ENCODE measurements at places on chromosomes 2 and 18.
A peak's percentile ranks its signal among the peaks of the same experiment; 100 is the strongest.

DNA sequence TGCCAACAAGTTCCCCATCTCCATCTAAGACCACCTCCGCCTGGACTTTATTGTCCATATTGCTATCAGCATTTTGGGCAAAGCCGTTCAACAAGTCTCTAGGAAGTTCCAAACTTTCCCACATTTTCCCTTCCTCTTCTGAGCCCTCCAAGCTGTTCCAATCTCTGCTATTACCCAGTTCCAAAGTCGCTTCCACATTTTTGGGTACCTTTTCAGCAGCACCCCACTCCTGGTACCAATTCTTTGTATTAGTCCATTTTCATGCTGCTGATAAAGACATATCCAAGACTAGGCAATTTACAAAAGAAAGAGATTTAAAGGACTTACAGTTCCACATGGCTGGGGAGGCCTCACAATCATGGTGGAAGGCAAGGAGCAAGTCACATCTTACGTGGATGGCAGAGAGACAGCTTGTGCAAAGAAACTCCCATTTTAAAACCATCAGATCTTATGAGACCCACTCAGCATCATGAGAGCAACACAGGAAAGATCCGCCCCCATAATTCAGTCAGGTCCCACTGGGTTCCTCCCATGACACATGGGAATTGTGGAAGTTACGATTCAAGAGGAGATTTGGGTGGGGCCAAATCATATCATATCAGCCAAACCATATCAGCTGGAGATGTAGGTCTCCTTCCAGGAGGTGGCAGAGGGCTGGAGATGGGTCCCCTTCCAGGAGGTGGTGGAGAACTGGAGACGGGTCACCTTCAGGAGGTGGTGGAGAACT lies 19.8 kb upstream of the TXNDC2 start:
- DNase-seq, result no peak

DNA sequence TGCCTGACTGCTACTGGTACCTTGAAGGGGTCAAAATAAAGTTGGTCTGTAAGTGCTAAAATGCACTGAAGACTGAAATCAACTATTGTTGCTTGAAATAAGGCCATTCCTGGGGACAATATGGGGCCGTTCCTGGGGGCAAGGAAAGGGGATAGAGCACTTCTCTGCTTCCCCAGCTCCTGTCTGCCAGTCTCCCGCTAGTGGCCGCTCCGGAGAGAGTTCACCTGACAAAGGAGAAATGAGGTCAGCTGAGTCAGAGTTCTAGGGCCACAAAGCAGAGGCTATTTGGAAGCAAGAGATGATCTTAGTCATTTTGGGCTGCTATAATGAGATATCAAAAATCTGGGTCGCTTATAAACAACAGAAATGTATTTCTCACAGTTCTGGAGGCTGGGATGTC lies 345.9 kb downstream of the TSN start:
- no peak for DNase-seq

DNA sequence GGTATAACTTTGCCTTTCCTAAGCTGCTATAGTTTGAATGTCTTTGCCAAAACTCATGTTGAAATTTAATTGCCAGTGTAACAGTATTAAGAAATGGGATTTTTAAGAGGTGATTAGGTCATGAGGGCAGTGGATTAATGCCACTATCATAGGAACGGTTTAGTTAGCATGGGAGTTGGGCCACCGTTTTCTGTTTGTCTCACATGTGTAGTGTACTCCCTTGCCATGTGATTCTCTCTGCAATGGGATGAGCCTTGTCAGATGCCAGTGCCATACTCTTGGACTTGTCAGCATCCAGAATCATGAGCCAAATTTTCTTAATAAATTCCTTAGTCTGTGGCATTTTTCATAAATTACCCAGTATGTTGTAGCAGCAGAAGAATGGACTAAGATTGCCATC lies 388.9 kb upstream of the RGPD4 start:
- DNase-seq, result no peak

DNA sequence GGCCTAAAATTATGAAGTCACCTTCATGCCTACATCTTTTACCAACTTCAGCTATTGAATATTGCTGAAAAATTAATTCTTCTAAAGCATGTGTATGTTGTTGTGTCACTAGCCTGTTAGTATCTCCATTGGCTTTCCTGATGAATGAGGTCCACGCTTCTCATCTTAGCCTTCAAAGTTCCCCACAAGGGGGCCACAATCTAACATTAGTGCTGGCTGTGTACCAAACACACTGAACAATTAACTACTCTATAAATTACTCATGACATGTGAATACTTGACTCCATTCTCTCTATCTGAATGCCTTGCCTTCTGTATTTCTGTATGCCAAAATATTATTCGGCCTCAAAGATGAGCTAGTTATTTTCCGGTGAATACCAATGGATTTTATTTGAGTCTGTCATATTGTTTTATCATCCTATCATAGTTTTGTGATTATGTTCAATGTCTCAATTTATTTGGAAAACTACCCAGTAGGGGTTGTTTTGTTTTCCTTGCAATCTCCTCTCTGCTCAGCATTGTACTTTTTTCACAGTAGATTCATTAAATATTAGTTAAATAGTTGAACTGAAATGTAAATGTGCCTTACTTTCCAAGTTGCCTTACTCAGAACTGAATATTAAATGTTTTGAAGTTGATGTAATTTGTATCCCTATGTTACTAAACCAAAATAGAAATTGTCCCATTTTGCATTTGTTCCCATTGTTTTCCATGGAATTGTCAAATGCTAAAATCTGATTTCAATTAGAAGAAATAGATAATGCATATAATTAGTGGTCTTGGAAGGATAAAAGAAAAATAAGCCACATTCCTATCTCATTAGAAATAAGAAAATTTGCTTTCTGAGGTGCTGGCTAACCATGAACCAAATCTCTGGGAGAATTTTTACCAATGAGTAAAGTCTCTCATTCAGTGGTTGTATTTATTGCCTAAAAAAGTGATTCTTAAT lies 208.4 kb upstream of the COL3A1 start:
- no peak for DNase-seq

DNA sequence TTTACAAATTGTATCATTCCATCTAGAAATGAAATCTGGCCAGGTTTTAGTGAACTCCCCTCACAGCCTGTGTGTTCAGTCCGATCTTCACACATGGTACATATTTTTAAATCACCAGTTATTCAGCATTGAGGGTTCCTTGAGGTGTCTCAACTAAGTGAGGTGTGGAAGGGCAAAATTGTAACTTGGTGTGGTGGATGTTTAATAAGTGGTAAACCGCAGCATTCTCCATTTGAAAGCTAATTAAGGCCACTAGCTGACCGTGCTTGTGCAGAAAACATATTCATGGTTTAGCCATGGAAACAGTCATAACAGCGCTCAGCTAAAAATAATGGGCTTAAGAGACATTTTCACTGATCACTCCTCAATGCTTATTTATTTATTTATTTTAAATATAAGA lies 786.2 kb upstream of the FANCL start:
- DNase-seq, result no peak

DNA sequence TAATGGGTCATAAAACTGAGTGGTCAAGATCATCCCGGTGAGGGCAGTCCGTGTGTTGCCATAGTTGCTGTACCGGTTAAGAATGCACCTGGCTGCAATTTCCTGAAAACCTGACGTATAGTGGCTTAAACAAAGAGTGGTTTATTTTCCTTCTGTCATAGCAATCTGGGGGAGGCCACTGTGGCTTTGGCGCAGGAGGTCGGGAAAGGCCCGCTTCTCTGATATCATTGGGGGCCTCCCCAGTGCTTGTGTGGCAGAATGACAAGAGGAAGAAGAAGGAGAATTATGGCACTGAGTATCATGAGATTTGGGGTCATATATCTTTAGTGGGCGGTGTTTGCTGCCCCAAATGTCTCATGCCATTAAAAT lies 4.4 kb downstream of the C2orf92 start:
- no peak for DNase-seq

DNA sequence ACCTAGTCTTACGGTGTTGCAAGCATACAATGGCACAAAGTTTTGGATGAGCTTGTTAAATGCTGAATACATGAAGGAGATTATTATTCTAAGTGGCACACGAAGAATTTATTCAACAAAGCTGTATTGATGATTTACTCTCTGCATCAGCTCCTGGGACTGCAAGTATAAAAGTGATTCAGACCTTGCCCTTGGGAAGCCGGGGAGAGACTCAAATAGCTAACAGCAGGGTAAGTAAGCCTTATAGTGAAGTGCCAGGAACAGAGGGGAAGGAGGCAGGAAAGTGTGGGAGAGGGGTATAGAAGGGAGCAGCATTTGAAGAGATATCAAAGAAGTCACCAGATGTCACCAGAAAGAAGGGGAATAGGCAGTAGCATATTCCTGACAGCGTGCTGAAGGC lies 115.4 kb downstream of the MCFD2 start:
- DNase-seq, result no peak

- no peak for DNase-seq
These were observed 40.1 kb downstream of the KCTD18 start for GRCh38 chr2:200469708-200470211.

GRCh38 chr2:184877909-184878308 lies 279.6 kb downstream of the ZNF804A start:
- DNase-seq, result no peak

DNA sequence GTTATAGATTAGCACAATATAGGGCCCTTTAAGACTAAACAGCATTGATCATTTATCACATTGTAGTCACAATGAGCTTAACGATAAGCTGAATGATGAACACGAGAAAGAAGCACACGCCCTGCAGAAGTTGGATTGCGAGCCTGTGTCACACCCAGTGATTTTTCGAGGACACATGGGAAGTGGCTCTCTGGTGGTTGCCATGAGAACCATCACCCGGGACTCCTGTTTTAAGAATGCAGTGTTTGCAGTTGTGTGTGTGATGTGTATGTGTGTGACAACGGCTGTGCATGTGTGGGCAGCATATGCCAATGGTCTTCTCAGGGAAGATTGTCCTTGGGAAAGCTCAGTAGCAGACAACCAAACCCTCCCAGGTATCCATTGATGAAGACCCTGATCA lies 69.2 kb downstream of the PDCL3 start:
- no peak for DNase-seq

GRCh38 chr18:12031846-12032245 lies 50.5 kb downstream of the IMPA2 start:
- DNase-seq, result peak; percentile 73

DNA sequence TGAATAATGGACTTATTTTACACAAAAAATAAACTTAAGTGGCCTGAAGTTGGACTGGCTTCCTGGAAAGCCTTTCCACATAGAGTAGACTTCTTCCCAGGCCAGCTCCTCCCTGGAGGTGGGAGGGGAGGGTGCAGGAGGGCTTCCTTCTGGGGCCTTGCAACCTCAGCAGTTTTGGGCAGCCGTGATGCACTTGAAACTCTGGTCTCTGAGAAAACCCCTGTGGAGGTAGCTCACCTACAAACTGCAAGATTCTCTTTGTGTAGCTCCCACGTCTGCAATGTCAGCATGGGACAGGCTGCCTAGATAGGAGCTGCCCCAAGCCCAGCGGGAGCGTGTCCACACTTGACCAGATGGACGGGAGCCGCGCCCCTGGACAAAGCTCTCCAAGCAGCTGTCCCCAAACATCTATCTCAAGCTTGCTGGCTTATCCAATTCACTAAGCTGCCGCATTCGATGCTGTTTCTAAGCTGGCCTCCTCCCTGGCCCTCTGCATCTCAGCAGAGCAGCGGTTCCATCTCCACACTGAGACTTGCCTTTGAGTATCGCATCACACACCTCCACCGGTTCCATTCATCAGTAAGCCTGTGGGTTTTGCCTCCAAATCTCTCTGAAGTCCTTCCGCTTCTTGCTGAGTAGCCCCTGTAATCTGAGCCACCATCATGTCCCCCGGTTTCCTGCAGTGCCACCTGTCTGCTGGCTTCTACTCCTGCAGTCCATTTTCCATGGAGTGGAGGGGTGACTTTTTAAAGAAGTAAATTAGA lies 1.6 kb upstream of the LPIN1 start:
- no peak for DNase-seq

DNA sequence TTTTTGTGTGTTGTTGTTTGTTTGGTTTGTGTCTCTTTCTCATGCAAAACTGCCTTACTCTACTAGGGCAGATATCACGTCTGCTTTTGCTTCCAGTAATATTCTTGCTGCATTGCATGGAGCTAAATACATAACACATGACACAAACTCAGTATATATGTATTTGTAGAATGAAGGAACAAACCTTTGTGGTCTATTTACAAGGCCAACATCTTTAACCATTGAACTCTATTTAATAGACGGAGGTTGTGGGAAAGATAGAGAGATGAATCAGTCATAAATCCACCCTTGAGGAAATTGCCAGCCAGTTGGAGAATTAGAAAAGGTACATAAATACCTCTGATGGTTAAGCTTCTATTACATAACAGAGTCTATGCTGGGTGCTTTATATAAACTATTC lies 26.0 kb upstream of the IL1RL1 start:
- DNase-seq, result no peak

- peak; percentile 57 for DNase-seq
These were observed 48.0 kb upstream of the HNRNPA3 start for GRCh38 chr2:177164584-177165052.

DNA sequence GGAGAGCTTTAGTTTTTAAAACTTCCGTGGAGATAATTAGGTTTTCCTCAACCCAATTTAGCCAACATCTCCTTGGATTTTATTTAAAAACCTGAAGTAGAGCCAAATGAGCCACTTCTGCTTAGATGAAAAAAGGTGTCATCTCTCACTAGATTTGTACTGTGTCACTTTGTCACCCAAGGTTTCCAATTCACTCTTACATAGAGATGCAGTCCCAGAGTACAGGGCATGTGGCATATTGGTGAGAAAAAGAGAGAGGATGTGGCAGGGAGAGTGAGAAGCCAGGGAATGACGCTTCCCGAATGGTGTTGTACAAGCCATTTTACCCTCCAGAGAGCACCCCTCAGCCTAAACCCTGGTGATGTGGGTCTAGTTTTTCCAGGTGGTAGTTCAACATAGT lies 44.4 kb upstream of the CTLA4 start:
- no peak for DNase-seq

GRCh38 chr2:138652378-138652777 lies 127.8 kb downstream of the NXPH2 start:
- no peak for DNase-seq

GRCh38 chr18:37559194-37559593 lies 6.4 kb downstream of the CELF4 start:
- no peak for DNase-seq

- DNase-seq, result no peak
These were observed 847.3 kb upstream of the SOX11 start for GRCh38 chr2:4844881-4845280.

- DNase-seq, result no peak
These were observed 24.6 kb upstream of the SPP2 start for GRCh38 chr2:234025891-234026401.

GRCh38 chr18:48197819-48198218 lies 211.4 kb downstream of the ZBTB7C start:
- no peak for DNase-seq

DNA sequence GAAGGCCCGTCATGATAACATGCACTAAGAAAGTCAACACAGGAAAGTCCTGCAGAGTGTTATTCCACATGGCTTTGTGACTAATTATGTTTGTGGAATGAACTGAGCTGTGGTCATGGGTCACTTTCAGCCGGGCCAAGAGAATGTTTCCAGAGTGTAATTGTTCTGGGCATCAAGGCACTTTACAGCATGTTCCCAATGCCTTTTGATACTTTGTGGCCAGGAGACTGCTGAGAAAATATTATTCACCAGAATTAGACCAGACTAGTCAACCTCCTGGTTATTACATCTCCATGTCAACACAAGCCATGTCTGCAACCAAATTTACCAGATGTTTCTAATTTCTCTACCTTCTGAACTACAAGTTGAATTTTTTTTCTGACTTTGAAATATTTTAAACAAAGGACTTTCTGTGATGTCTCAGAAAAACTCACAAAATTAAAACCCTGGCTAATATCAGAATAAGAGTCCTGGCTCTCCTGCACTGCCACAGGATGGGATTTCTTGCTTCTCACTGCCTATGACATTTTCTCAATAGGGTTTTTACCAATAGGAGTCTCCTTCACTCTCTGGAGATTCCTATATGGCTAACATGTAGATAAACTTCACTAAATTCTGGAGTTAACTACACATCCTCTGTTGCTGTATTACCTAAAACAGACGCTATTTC lies 90.6 kb upstream of the WDR75 start:
- peak; percentile 94 for DNase-seq
